ENCODE measurements at places on chromosomes 16 and 17.

- no peak for DNase-seq
These were observed 1.6 kb downstream of the MT1A start for GRCh38 chr16:56640076-56640475.

- DNase-seq = no peak
These were observed 278.3 kb upstream of the IRX3 start for GRCh38 chr16:54564841-54565240.

DNA sequence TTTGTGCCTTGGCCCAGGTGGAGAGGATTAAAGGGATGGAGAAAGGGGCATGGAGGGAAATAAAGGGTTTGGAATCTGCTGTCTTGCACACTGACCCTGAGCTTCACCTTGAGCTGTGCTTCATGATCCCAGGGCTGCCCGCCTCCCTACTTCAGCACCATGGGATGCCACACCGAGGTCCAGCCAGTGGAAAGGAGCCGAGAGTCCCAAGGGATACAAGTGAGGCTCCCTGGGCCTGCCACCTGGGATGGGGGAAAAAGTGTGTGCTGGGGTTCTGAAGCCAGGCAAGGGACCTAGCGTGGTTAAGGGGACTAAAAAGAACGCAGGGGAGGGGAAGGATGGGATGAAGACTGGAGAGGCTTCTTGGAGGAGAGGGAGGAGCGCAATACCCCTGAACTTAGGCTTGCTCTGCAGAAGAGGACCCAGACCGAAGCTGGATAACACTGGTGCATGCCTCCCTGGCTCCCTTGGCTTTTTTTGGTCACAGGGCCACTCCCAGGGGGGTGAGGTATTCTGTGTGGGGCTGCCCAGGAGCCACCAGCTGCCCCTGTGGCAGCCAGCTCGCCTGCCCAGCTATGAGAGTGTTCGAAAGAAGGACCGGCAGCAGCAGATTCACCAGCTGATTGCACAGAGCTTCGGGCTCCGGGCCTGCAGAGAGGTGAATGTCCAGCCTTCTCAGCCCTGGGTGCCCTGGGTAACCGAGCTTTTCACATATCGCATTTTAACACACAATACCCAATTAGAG, 7.2 kb downstream of the MRPL27 start:
- DNase-seq = no peak

- DNase-seq = no peak
These were observed 232.3 kb upstream of the NLRP1 start for GRCh38 chr17:5816491-5817070.

- DNase-seq = no peak
These were observed 25.2 kb downstream of the B4GALNT2 start for GRCh38 chr17:49157784-49158183.

DNA sequence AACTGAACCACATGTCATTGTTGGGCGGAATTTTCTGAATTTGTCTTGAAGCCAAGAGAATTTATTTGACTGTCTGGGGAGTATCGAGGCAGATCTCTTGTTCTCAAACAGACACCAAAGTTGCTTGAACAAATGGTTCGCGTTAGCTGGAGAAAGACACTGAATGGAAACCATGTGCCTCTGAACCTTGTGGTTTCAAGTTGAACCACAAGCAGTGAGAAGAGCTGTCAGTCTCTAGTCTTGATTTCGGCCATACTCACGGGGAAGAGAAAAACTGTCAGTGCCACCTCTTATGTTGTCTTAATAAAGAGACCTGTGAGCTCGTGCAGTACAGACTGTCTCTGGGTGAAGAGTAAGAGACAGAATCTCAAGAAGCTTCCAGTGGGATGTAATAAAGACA, 886.5 kb upstream of the SOX9 start:
- no peak for DNase-seq

DNA sequence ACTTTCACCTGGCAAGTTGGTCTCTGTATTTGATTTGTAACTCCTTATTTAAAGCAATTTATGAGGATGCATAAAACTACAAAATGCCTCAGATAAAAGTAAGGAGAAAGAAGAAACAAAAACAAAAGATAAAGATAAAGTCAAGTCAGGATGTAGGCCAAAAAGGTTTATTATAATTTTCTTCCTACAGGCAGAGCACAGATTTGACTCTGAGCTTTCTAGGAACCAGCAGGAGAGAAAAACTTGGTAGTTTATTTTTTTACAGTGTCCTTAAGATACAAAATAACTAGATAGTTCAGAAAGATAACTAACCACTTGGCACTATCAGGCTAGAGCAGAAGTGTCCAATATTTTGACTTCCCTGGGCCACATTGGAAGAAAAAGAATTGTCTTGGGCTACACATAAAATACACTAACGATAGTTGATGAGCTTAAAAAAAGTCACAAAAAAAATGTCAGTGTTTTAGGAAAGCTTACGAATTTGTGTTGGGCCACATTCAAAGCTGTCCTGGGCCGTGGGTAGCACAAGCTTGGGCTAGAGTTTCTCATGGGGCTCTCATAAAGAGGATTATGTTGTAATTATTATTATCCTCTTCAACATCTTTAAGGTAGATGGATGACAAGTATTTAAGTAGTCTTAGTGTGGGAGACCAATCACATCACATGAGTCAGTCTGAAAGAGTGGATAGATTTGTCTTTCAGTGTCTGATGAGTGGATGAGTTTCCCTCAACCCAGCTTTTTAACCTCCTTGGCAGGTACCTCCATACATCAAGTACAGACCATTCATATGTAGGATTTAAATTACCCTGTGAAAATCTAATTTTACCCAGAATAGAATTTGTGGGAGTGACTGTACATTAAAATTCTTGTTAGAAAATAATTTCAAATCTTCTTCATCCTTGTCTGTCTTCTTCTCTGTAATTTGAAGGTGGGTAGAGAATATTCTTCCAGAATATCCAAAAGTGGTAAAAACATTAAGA, 17.0 kb downstream of the PAFAH1B1 start:
- no peak for DNase-seq

DNA sequence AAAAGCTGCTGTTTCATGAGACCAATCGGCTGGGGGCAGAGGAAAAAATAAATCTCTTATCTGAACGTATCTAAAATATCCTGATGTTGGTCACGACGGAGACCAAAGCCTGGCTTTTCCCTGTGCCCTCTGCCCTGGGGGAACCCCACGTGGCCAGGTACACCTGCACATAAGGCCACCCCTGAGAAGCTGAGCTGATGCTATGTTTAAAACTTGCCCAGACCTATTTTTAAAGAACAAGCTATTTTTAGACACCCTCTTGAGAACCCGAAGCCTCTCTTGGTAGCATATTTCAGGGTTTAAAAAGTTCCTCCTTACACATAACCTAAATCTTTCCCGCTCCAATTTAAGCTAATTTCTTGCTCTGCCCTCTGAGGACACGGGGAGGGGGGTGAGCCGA, 210.4 kb downstream of the GSG1L start:
- DNase-seq = no peak

DNA sequence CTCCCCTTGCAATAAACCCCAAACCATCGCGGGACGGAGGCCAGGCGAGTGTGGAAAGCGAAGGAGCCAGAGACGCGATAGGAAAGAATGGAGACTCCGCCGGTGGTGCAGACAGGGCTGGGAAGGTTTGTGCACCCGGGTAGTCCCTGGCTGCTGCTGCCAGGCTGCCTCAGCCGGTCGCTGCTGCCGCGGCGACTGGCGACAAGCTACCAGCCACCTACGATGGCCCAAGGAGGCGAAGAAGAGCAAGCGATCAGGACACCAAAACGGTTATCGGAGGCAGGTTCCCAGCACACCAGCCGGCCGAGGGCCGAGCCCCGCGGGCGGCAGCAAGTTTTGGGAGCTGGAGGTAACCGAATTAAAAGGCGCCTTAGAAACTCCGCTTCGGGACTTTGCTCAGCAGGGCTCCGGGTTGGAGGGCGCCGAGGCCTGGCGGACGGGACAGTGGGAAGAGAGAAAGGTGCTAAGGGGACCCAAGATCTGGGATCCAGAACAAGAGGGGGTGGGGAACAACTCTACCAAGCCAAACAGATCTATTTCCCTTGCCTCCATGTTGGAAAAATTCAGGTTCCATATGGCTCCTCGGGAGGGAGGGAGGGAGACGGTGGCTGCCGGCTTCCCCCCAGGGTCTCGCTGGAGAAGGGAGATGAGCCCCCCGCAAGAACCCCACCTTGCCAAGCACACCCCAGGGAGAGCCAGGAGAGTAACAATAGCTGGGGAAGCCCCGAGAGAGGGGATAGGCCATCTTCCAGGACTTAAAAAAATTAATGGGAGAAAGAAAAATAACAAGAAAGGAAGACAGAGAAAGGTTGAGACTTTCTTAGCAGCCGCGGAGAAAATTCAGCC, 9.7 kb upstream of the HOXB2 start:
- DNase-seq = no peak

DNA sequence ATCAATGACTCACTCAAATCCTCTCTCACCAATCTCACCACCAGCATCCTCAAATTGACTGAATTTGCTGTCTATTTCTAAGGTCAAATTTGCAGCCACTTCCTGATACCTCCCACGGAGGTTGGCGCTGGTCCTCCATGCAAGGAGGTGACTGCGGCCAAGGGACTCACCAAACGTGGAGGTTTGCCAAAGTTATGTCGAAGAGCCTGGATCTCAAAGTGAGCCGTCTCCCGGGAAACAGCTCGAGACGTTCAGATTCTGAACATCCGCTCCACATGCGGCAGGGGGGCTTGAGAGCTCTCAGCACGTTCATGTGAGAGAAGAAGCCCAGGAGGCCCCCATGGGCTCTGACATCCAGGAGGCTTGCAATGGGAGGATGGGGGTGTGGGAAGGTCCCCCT, 22.6 kb downstream of the LGALS3BP start:
- no peak for DNase-seq

GRCh38 chr16:78505036-78505435, 405.6 kb downstream of the WWOX start:
- no peak for DNase-seq

GRCh38 chr16:11409398-11409797, 64.1 kb downstream of the RMI2 start:
- no peak for DNase-seq

- DNase-seq = no peak
These were observed 7.6 kb upstream of the CMTR2 start for GRCh38 chr16:71296584-71297340.

DNA sequence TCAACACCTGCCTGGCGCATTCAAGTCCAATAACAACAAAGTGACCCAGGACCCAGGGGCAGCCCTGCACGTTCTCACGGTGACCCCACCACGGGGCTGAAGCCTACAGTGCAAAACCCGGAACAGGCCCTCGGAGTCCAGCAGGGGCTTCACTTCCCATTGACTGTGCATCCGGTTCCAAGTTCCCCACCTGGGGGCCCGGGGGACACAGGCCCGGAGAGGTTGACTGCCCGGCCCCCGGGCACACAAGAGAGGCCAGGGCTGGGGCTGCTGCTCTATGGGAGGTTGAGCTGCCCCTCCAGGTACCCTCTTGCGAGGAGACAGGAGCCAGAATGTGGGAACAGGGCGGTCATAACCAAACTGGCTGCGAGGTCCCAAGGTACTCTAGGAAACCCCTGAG, 31.3 kb downstream of the ENGASE start:
- no peak for DNase-seq

DNA sequence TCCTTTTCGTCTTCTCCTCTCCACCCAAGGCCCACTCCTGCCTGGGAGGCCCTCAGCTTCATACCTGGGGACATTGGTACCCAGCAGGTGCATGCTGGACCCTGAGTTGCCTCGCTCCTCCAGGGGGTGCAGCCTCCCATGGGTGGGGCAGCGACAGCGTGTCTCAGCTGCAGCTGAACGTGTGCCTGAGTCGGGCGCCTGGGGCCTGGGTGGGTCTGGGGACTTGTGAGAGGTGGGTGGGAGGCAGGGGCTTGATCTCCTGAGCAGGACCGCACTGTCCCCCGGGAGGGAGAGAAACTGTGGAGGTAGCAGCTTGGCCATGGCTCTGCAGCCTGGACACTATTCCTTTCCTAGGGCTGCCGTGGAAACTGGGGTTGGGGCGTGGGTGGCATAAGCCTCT, 24.8 kb upstream of the ENGASE start:
- no peak for DNase-seq

DNA sequence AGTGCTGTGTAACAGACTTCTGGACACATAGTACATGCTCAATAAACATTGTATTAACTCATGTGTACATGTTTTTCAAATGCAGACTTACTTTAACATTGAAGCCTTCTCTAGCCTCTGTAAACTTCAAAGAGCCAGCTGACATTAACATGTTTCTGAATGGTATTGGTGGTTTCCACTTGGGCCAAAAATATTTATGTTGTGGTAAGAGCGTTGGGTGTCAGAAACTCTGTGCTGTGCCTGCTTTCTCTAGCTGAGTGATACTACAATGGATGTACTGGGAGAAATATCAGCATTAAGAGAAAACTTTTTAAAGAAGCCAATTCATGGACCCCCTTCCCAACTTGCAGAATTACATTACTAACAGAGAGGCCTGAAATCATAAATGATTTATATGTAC, 1951.7 kb downstream of the TP53TG3F start:
- no peak for DNase-seq

- no peak for DNase-seq
These were observed 49.5 kb downstream of the COX4I1 start for GRCh38 chr16:85848986-85849385.

GRCh38 chr17:65850486-65850885, 289.0 kb upstream of the AXIN2 start:
- no peak for DNase-seq

DNA sequence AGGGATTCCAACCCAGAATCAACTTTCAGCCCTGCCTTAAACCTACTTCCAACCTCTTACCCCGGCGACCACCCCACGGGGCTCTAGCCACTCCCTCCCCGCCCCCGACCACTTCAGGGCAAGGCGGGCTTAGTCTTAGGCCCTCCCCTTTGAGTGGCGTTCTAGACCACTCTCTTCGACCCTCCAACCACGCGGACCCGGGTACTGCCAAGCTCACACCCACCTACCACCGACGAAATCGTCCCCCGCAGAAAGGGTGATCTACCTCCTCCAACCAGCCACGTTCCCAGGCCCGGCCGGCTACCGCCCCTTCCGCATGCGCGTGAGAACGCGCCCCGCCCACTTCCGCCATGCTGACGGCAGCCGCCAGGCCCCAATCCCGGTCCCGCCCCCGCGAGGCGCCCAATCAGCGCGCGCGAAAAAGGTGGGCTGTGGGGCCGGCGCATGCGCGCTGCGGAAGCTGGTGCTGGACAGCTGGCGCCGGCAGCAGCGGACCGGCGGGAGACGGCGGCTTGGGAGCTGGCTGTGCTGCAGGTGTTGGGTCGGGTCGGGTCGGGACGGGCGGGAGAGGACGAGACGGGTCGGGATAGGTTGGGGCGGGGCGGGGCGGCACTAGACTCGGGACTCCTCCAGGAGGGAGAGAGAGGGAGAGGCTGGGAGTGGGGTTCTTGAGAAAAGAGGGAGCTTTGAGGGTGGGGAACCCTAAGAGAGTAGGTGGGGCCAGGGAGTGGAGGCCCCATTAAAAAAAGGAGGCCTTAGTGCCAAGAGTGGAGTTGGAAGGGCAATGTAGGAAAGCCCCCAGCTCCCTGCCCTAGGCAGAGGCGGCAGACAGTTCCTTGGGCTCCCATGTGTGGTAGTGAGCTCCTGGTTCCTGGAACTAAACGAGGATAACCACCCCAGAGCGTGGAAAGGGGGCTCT, at the start of gene NAT9:
TSS of gene NAT9 (minus strand) at position 302 of the 919 bp plus-strand sequence. CDS start 647 bp downstream, outside the sequence.
- DNase-seq = peak; percentile 81

GRCh38 chr16:85312642-85313525, 200.6 kb upstream of the CIBAR2 start:
- no peak for DNase-seq

GRCh38 chr16:15639061-15639568, 3.8 kb downstream of the MARF1 start:
- no peak for DNase-seq
